Fibroblast of skin of abdomen (primary cell): ENCODE measurements at places on chromosomes 11 and 22.

- DNase-seq = no peak
Measured at GRCh38 chr11:100734743-100735527, 47.8 kb downstream of the ARHGAP42 start.

- peak; percentile 69 for DNase-seq
Measured at GRCh38 chr11:68751331-68751856, at the start of gene TESMIN. Gene TESMIN, minus strand, starts transcription at chr11:68751520. Its CDS starts 860 bp downstream, at chr11:68750660.

GRCh38 chr11:74751303-74751702, 2.7 kb downstream of the RNF169 start:
- DNase-seq = no peak

DNA sequence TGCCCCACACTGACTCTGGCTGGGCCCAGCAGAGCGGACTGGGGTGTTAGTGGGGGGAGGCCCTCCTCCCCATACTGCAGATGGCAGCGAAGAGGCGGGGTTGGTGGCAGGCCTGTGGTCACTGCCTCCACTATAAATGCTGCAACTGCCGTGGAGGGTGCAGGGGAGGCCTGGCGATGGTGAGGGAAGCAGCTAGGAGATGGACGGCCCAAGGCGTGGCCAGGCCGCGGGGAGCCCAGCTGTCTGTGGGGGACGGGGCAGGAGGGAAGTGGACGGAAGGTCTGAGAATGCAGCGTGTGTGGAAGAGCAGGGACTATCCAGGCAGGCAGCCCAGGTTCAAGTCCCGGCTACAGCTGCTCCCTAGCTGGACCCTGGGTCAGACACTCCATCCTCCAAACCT, 18.3 kb downstream of the DNAL4 start:
- DNase-seq = no peak

GRCh38 chr11:9264316-9265210, 587 bp downstream of the DENND5A start:
- DNase-seq = peak; percentile 82

- DNase-seq = peak; percentile 96
Measured at GRCh38 chr22:32723643-32724042, 77.9 kb upstream of the TIMP3 start.

- DNase-seq = no peak
Measured at GRCh38 chr11:92779746-92780145, 189.7 kb upstream of the MTNR1B start.
